ENCODE measurements at places on chromosomes 4 and X. TPM values are rescaled to one million over a fixed set of nuclear protein-coding genes. Genes with fewer than 3 reads are reported as not detected.

The TGIF2LX gene
- total RNA-seq, result not detected

The AWAT2 gene
- not detected for total RNA-seq

The PABPC1L2A gene
- total RNA-seq, result not detected

The EDNRA gene
- 6.0 TPM for total RNA-seq

The SORCS2 gene
- 1.3 TPM for total RNA-seq

The COX7B2 gene
- not detected for total RNA-seq

GRCh38 chr4:104906276-104906675, 240.4 kb upstream of the TET2 start:
- DNase-seq, result no peak

DNA sequence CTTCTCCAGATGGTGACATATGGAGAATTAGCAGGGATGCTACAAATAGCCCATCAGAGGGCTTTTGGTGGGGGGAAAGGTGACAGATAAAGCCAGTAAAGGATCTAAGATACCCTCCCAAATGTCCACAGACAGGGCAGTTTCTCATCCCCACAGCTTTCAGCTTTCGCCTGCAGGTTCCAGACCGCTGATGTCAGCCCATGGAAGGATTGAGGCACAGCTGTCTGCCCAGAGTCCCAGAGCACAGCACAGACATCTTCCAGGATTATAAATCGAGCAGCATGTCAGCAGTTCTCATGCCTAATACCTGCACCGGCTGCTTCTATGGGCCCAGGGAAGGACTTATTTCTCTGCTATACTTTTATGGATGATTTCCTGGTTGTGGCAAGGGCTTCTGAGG, 96.7 kb upstream of the MXRA5 start:
- DNase-seq, result no peak

GRCh38 chrX:135086197-135086854, 34.0 kb downstream of the ETDB start:
- no peak for DNase-seq

GRCh38 chr4:86055898-86056297, 304.0 kb downstream of the MAPK10 start:
- DNase-seq, result no peak

- DNase-seq, result no peak
Observed at GRCh38 chr4:174213731-174214100, 69.8 kb downstream of the FBXO8 start.

DNA sequence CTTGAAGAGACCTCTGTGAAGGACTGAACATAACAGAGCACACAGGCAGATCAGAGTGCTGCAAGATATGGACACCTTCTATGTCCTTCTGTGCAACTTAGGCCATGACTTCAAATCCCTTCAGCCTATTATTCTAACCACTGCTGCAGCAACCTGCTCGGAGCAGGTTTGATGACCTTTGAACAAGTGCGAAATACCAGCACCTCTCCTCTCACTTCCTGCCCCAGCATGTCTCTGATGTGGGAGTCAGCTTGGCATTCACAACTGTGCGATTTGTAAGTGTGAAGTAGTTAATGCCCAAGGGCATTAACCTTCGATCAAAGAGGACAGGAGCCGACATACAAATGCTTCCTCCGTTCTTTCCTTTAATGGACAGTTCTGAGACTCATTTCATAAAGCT, 1.6 kb upstream of the EXOC1 start:
- DNase-seq, result no peak

DNA sequence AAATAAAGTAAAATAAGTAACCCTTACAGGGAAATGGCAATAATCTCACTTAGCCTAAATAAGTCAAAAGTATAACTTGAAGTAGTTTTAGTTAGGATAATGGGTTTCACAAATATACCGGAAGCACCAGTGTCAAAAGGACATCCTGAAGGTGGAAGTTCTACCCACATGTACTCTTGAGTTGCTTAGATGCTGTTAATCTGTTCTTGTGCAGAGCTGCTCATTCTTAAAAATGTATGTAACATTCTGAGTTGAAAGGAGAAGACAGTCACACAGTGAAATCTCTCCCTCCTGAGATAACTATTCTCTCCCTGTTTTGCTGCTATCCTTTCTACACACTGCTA, 11.2 kb upstream of the CCNG2 start:
- no peak for DNase-seq

GRCh38 chr4:4913147-4913561, 53.7 kb downstream of the MSX1 start:
- DNase-seq, result no peak

Measured in liver (tissue), 10 donors.